Activated CD4-positive, alpha-beta T cell treated with anti-CD3 and anti-CD28 coated beads, Interleukin-2, amount 10 ng/mL, durations not matched to agents 7 days and 5 days (primary cell): ENCODE measurements at places on chromosomes 3 and 15. TPM values are rescaled to one million over a fixed set of nuclear protein-coding genes. Genes with fewer than 3 reads are reported as not detected.

DNA sequence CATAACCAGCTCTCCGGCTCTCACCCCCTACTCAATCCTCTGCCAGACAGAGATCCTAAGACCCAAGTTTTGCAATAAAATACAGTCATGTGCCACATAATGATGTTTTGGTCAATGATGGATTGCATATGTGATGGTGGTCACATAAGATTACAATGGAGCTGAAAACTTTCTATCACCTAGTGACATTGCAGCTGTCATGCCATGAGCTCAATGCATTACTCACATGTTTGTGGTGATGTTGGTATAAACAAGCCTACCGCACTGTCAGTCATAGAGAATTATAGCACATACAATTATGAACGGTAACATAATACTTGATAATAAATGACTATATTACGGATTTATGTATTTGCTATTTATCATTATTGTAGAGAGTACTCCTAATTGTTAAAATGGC is 26.9 kb upstream of the SAMMSON start:
- no peak for DNase-seq

GRCh38 chr3:67901681-67902080 is 247.3 kb upstream of the SUCLG2 start:
- peak; percentile 8 for DNase-seq

DNA sequence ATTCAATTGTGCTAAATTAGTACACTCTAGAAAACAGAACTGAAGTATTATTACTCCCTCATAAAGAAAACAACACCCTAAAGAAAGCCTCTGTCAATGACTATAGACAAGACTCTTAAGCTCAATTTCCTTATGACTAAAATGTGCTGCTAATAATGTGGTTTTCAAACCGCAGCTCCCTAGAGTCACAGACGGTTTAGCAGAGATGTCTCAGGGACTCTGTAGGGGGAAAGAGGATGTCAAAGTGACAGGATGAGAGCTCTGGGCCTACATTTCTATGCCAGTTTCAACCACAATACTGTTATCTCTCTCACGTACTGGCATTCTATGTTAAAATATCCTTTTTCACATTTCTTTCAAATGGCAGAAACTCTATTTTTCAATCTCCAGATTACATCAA is 37.6 kb upstream of the WDR49 start:
- peak; percentile 44 for DNase-seq

DNA sequence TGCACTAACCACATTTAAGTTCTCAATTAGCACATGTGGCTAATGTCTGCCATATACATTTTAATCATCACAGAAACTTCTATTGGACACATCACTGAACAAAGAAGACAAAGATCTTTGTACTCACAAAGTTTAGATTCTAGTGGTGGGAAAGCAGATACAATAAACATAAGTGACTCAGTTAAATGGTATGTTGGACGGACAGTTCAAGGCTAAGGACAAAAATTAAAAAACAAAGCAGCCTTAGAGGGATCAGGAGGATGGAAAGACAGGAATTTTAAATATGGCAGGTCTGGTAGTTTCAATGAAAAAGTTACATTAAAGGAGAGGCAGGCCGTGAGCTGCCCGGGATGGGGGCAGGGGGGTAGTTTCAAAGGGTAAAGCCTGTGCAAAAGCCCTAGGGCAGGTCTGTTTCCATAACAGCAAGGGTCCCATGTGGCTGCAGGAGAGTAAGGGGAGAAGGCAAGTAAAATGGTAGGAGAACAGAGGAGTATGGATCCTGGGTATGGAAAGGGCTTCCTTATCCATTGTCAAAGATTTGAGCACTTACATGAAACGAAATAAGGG is 220.7 kb downstream of the FHIT start:
- no peak for DNase-seq

DNA sequence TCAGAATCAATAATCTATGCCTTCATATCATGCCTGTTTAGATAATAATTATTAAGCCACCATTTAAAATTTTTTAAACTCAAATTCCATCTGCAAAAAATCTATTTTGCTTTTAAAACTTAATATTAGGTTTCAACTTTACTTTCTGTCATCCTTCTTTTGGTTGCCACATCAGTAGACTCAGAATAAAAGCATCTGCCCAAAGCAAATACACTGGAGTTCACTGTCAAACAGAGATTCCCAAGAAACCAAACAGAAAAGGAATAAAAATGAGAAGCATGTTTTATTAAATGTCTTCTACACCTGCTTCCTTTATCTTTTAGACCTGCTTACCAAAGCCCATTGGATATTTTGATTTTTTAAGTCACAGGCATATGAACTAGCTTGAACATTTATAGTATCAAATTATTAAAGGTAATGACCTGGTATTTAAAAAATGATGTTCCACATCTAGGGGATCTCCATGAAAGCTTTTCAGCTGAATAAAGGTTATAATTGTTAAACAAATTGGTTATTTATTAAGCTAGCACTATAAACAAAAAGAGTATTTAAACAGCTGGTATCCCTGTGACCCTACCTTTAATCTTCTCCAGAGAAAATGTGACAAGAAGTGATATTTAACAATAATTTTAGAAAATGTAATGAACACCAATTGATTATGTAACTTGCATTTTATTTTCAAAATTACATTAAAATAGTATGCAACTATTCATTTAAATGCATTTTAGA is 62.5 kb downstream of the ALCAM start:
- DNase-seq, result no peak

- DNase-seq, result no peak
Observed at GRCh38 chr15:26017665-26018064, 154.5 kb upstream of the ATP10A start.

GRCh38 chr15:71189718-71190117 is 74.4 kb downstream of the THSD4 start:
- no peak for DNase-seq

DNA sequence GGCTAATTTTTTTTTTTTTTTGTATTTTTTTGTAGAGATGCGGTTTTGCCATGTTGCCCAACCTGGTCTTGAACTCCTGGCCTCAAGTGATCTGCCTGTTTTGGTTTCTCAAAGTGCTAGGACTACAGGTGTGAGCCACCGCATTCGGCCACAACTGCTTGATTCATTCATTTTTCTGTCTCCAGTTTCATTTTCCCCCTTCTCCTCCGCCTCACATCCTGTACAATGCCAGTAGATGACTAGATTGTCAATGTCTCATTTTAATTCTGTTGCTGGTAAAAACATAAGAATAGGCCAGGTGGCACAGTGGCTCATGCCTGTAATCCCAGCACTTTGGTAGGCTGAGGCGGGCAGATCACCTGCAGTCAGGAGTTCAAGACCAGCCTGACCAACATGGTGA is 12.0 kb upstream of the ZNF592 start:
- peak; percentile 88 for DNase-seq

DNA sequence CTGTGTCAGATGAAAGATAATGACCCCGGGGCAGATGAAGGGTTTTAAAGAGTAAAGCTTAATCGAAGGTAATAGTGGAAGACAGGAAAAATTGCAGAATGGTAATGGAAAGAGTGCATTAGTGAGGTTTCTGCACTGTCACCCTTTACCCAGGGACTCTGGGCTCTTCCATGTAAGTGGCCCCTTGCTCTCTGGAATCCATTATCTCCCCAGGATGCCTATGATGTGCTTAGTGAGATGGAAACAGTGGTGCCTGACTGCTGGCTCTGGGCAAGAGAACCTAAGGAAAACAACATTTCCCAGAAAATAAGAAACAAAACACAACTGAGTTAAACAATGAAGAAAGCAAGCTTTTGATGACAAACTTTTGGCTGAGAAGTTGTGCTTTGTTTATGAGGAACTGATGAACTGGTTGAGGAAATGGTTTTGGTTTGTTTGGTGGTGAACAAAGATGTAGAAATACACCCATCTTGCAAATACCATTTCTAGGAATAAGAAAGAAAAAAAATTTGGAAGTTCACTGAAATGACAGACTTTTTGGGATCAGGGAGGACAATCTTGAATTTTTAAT is 119.9 kb upstream of the RASGRP1 start:
- no peak for DNase-seq

DNA sequence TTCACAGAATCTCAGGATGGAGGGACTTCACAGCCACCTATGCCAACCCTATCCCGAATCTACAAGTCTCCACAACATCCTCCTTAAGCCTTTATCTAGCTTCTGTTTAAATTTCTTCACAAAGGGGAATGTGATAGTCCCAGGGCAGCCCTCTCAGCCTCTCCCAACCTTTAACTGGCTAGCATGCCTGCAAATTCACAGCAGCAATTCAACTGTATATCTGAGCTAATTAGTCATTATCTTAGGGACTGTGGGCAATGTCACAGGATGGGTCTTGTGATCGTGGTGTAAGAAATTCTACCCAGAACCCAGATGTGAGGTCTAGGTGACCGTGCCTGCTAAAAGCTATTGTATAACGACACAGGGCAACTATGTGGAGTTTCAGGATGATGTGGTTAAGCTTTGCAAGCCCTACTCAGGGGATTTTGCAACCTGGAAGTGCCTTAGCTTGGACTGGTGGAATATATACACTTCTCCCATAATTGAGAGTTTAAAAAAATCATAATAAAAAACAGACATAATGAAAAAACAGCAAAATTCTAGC is 65.5 kb upstream of the FBN1 start:
- DNase-seq, result no peak

DNA sequence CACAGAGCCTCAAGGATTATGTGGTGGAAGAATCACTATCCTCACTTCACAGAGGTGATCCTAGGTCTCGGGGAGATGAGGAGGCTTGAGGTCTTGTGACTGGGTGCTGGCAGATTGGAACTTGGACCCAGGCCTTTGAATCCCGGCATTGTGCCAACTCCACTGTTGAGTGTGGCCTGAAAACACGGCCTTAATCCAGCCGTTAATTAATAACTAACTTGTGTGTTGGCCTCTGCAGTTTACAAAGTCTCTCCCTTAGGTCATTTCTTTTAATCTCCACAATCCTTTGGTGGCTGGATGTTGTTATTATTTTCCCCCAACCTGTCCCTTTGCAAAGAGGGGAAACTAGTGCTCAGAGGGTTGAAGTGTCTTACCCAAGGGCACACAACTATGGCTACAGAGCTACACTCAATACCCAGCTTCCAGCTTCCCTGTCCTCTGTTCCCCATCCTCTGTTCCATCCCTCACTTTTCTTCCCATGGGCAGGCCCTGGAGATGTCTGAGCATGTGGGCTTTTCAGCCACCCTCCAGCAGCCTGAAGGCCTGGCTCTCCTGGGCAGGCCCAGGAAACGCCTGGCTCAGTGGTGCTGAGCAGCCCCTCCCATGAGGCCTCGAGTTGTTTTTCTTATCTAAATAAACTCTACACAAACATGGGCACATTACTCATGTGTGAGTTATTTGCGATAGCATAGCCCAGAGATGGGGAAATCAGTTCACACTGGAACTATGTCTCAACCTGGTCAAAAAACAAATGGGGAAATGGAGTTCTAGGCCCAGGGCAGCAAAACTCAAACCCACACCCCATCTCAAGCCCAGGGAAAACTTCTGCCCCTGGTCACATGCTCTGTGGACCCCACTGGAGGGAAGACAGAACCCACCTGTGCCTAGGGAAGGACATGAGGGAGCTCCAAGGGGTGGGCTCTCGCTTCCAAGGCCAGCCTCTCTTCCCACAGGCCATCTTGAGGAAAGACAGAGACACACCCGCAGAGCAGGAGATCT is 16.8 kb upstream of the SMAD3 start:
- DNase-seq, result no peak

- no peak for DNase-seq
Observed at GRCh38 chr15:51846463-51847230, 17.2 kb downstream of the TMOD3 start.

DNA sequence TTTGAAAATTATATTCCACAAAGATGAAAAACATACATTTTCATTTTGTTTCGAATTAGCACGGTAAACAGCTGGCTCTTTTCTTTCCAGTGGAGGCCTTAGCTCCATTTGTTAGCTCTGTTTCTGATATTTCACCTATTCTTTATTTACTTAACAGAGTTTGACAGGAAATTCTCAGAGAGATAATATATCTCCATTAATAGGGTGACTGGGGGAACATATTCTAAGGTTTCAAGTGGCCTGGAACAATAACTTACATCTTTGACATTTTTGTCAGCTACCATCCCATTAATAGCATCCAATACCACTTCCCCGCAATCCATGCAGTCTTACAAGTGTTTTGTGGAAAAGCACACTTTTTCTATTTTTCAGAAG is 577.6 kb upstream of the MDFIC2 start:
- no peak for DNase-seq

DNA sequence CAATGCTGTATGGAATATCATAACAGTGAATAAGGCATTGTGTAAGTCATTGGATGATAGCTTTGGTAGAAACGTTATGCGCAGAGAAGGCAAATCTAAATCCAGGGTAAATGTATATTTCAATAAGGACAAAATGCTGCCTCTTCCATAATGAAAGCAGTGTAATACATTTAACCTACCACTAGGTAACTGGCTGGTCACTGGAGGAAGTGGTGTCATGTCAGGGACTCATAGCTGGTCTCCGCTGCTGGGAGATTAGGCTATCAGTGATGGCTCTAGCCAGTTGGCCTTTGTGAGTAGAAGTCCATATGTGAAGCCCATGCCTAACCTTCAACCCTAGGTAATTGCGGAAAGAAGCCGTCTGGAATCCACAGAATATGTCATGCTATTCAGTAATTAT is 140.9 kb downstream of the NLGN1 start:
- no peak for DNase-seq

GRCh38 chr3:195563317-195563716 is 20.2 kb upstream of the PPP1R2 start:
- no peak for DNase-seq

- no peak for DNase-seq
Observed at GRCh38 chr3:64638981-64639481, 48.8 kb downstream of the ADAMTS9 start.

DNA sequence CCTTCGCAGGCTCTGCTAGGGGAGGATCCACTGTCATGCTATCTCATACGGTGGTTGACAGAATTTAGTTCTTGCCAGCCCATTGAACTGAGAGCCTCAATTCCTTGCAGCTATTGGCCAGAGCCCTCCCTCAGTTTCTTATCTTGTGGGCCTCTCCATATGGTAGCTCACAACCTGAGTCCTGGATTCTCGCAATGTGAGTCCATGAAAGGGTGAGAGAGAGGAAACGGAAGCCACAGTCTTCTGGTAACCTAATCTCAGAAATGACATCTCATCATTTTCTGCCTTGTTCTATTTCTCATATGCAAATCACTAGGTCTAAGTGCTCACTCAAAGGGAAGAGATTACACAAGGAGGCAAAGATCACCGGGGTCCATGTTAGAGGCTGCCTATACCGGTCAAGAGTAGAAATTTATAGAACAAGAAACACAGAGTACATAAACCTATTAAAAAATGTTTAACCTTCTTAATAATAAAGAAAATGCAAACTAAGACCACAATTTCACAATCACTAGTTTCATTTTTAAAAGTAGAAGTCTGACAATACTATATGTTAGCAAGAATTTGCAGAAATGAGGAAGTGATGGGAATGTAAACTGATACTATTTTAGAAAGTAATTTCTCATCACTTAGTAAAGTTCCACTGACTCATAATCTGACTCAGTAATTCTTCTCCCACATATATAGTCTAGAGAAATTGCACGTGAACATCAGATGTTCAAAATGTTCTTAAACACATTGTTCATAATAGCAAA is 378.4 kb upstream of the AGTR1 start:
- no peak for DNase-seq

GRCh38 chr3:177351757-177352158 is 154.5 kb upstream of the TBL1XR1 start:
- no peak for DNase-seq

Gene SSUH2
- total RNA-seq, result not detected

Gene SLC9C1
- total RNA-seq, result not detected

Gene GUCA1C
- not detected for total RNA-seq

Gene HRG
- total RNA-seq, result not detected
